NB4 (cell line): ENCODE measurements at places on chromosomes 16 and 17.

GRCh38 chr17:48052956-48053757 lies 5.0 kb downstream of the NFE2L1 start:
- DNase-seq: no peak

DNA sequence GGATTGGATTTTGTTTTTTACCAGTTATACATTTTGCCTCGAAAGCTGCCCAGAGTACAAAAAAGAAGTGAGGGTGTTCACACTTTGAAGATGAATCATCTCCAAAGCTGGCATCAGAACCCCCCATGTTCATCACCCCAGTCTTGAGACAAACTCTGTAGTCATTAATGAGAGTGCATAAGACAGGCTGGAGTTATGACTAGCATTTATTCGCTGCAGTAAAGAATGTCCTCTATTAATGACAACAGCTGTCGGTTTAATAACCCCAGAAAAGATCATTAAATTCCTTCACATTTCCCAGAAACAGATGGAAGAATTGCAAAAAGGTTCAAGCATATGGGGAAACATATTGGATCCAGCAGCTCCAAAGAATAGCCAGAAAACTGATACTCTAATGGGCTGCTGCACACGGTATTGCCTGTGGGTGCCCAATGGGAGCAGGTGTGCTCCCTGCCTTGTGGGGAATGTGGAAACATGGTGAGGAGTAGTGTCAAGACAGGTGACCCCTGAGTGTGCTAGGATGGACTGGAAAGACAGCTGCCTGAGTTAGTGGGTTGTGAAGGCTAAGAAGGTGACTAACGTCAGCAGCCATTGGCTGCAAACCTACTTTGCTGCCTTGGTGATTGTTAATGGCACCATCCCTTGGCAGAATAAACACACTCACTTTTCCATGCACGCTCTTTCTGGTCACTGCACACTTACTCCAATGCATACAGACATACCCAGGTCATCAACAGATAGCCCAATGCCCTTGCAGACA lies 81.9 kb downstream of the AIPL1 start:
- no peak for DNase-seq

GRCh38 chr17:4721203-4722135 lies 9.8 kb upstream of the MED11 start:
- DNase-seq: no peak

DNA sequence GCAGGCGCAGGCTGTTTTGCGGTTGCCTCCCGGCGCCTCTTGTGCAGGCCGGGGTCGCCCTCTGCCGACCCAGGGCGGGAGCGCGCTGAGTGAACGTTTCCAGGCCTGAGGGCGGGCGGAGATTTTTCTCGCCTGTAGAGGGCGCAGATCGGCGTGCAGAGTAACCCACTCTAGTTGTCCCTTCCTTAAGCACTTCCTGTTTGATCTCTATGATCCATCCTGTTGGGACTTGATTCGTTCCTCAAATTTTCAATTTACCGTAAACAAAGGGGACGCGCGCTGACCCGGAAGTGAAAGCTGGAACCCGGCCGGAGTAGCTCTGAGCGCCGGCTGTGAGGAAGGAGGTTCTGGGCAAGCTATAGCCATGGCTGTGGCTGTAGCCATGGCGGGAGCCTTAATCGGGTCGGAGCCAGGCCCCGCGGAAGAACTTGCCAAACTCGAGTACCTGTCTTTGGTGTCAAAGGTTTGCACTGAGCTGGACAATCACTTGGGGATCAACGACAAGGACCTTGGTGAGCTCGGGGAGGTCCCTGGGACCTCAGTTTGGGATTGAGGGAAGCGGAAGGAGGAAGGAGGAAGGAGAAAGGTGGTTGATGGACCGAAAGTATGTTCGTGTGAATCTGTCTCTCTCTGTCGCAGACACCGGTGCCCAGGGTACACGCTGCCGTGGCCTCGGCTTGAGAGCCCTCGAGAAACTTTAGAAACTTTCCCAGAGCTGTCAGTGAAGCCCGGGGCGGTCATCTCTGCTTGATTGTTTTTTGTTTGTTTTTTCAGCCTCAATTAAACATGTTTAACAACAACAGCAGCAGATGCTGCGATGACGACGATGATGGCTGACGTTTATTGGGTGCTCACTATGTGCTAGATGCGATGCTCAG lies at the start of gene DHX8:
DHX8 (plus strand) TSS at position 302 of the 878 bp plus-strand sequence; CDS start at position 365, 63 bp downstream.
- peak; percentile 96 for DNase-seq

- DNase-seq: peak; percentile 70
Observed at GRCh38 chr17:4947411-4948165, 742 bp downstream of the PFN1 start.

- no peak for DNase-seq
Observed at GRCh38 chr17:9185142-9185541, 163.8 kb downstream of the NTN1 start.

DNA sequence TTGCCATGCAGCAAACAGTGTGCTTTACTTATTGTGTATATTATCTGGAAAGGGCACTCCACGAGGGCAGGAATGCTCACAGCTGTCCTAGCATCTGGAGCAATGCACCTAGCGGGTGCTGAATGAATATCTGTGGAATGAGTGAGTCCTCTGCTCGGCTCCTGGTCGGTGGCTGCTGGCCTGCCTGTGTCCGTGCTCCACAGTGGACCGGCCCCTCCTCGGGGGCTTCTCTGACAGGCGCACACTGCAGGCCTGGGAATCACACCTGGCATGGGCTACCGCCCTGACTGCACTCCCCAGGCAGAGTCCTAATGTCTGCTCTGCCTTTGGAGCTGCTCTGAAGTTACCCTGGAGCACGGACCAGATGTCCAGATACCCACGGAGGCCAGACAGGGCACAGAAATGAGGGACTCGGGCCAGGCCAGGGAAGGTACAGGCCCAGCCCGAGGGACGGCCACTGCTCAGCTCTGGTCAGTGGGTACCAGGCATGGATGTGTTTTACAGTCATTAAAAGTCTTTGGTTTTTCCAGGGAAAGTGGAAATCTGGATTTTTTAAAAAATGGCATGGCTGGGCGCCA lies 21.1 kb upstream of the AKTIP start:
- no peak for DNase-seq

GRCh38 chr17:57708410-57708809 lies 36.7 kb downstream of the CCDC182 start:
- peak; percentile 64 for DNase-seq

DNA sequence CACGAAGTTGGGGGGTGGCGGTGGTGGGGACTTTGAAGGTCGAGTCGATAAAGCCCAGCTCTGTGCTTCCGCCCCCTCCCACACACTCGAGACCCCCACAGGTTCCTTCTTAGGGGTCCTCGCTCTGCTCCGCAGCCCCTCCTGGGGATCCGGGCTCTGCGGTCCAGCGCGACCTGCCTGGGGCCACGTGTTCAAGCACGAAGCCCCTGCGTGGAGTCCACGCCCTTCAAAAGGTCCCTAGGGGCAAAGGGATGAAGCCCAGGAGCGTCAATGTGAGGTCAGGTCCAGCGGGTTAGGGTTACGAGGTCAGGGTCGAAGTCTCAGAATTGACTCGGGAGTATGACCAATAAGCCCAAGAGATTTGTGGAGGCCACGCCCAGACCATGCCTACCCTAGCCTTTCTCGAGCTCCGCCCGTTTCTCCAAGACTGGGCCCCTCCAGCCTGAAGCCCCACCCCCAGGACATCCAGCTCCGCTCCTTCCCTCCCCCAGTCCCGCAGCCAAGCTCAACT lies 786 bp upstream of the CACNA1G start:
- DNase-seq: peak; percentile 50

DNA sequence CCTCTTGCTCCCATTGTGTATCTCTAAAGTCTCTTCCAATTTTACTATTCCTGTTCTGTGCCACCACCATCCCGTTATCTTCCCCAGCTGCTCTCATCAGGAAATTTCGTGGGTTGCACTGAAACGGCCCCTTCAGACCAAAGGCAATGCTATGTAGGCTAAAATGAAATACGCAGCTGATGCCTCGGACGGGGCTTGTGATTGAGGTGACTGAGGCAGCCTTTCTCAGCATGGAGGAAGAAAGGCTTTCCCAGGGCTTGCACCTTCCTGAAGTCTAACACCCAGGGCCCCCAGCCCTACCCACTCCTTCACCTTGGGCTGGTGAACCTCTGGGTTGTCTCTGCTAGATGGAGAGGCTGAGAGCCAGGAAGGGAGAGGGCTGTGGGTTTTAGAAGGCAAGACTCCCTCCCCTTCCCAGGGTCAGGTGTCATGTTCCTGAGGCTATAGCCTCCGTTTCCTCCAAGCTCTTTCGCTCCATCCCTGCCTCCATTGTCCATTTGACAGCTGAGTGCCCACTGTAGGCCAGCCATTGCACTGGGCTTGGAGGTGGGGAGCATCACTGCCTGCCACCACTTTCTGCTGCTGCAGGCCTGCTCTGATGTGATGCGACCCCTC lies 7.8 kb downstream of the CCDC200 start:
- no peak for DNase-seq
